ENCODE measurements at places on chromosomes 4 and X.
A peak's percentile ranks its signal among the peaks of the same experiment; 100 is the strongest.

DNA sequence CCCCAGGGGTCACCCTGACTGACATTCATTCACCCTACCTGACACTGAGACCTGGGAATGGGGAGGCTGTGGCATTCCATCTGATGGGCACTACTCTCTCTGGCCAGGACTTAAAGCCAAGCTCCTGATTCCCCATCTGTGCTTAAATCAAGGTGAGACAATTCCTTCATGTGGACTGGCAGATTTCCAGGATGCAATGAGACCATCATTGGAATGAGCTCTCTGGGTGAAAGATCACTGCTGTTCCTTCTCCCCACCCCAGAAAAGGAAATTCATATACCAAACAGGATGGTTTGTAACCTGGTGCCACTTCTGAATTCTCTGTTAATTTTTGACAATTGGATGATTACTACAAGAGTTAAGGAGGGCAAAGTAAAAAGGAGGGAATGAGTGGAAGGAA lies 354.8 kb downstream of the MID1IP1 start:
- DNase-seq, result no peak

DNA sequence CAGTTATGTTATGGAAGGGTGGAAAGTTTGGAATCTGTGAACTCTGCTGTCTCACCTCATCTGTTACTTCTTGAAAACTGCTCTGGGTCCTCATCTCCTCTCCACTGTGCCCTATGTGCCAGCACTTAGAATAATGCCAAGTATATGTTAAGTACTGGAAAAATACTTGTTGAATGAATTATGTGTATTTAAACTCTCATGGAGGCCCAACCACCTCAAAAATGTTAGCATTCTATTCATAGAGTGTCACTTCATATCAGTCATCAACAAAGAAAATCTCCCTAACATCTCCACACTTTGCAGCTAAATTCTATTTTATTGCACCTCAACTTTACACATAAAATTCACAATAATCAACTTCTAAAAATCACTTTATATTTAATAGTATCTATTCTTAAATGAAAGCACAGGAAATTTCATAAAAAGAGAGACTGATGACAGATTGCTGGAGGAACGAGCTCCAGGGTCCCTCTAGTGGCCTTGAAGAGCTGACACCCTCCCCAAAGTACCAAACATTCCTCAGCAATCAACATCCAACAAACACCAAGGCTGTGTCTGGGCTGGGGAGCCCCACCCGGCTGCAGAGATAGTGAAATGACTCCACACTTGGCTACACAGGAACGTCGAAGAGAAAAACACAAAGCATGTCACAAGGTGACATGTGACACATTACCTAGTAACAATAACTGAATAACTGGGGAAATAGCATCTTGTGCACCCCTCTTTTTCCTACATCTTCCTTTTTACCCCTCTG lies 45.8 kb downstream of the SLC39A8 start:
- DNase-seq, result peak; percentile 42

GRCh38 chrX:154363706-154364439 lies 10.6 kb downstream of the FLNA start:
- DNase-seq, result no peak

DNA sequence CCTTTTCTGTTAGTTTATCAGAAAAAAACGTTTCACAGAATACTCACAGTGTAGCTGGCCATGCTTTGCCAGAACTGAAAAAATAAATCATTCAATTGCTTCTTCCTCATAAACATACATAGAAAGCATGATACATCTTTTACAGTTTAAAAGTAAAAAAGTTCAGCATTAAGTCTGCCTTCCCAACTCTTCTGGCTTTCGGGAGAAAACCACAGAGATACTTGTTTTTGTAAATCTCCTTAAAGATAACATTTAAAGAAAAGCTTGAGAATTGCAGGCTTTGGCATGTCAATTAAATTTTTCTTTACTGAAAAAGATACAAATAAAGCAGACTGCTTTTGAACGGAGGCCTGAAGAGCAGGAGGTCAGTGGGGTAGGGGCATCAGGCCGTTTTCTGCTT lies 66.8 kb downstream of the SEC24D start:
- DNase-seq, result no peak

DNA sequence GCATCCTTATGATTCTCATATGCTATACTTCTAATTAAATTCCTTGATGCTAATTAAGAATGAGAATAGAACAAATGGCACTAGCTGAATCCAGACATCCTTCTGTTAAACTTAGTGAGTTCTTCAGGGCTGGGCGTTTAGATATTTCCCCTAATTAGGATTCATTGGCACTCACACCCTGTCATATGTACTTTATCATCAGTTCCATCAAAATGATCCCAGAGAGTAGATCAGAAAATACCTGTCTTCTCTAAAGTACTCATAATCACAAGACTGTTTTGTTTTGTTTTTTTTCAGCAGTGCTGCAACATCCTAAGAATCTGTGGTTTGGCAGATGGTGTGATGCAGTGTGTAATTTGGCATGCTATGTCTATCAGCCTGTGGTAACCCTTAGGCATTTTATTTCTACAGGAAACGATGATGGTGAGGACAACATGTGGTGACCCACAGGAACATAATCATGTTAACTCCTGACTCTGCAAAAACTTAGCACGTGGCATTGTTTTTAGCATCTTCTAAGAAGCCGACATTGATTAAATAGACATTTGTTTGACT lies 2528.4 kb downstream of the ARAP2 start:
- DNase-seq, result no peak

DNA sequence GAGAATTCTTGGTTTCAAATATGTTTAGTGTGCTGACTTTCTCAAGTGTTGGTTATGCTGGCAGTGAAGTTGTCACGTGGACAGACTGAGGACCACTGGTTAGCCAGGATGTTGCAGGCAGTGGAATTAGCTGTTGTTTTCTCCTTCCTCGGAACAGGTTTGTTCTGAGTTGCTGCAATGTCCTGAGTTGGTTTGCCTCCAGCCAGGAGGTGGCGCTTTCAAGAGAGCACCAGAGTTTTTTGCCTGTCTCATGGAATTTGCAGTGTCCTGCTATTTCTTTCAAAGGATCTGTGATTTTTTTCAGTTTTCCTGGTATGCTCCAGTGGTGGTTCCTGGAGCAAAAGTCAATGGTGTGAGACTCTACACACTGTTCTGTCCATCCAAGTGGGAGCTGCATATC lies 158.1 kb upstream of the CXorf66 start:
- no peak for DNase-seq

- DNase-seq, result no peak
Observed at GRCh38 chr4:54386042-54386669, 157.1 kb downstream of the PDGFRA start.

DNA sequence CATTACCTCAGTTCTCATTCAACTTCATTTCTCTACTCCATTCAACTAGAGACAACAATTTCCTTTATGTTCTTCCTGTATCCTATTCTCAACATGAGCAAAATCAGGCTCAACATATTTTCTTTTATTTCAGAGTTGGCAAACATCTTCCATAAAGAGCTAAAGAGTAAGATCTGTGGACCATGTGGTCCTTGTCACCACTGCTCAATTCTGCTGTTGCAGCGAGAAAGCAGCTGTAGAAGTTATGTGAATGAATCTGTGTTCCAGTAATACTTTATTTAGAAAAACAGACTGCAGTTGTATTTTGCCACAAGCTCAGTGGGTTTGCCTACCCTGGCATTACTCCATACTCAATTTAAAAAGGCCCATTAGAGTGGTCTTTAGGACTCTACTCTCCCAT lies 2057.3 kb downstream of the ARAP2 start:
- DNase-seq, result no peak

- no peak for DNase-seq
Observed at GRCh38 chr4:184824081-184824775, 1.5 kb downstream of the ACSL1 start.
